ENCODE measurements at places on chromosomes 13 and 19. TPM values are rescaled to one million over a fixed set of nuclear protein-coding genes. Genes with fewer than 3 reads are reported as not detected.

Gene KISS1R
- 5.1 TPM for polyA plus RNA-seq

Gene ZNF471
- 0.46 TPM for polyA plus RNA-seq

Gene SGTA
- 130 TPM for polyA plus RNA-seq

Gene SPTBN4
- 3.0 TPM for polyA plus RNA-seq

Gene SIGLEC12
- polyA plus RNA-seq, result not detected

Gene RNF113B
- not detected for polyA plus RNA-seq

Gene TNNT1
- polyA plus RNA-seq, result 69.6 TPM

- no peaks in the 10 kb centered on the region for H3K4me1 ChIP-seq
- no peak for DNase-seq
- H3K4me3 ChIP-seq, result no peak overlapping the region
- H3K36me3 ChIP-seq, result no peaks in the 10 kb centered on the region
- no peaks in the 10 kb centered on the region for H3K27me3 ChIP-seq
Measured at GRCh38 chr13:86569119-86569518, 769.9 kb upstream of the SLITRK6 start.

GRCh38 chr19:616062-616700 is 17.2 kb downstream of the POLRMT start:
- no peak overlapping the region for H3K4me3 ChIP-seq
- peaks cover 45% of the 10 kb centered on the region for H3K36me3 ChIP-seq
- H3K27me3 ChIP-seq, result no peaks in the 10 kb centered on the region
- DNase-seq, result no peak
- no peaks in the 10 kb centered on the region for H3K4me1 ChIP-seq

- H3K27ac ChIP-seq, result no peak overlapping the region
- peaks cover 6% of the 10 kb centered on the region for H3K4me1 ChIP-seq
- peaks cover 57% of the 10 kb centered on the region for H3K36me3 ChIP-seq
- H3K4me3 ChIP-seq, result no peak overlapping the region
Measured at GRCh38 chr19:36103842-36104552, 6.9 kb upstream of the OVOL3 start.

- no peaks in the 10 kb centered on the region for H3K27me3 ChIP-seq
- H3K4me3 ChIP-seq, result no peak overlapping the region
- H3K4me1 ChIP-seq, result no peaks in the 10 kb centered on the region
- H3K27ac ChIP-seq, result no peak overlapping the region
- DNase-seq, result no peak
Measured at GRCh38 chr13:86839221-86839620, 832.0 kb upstream of the SLITRK5 start.

DNA sequence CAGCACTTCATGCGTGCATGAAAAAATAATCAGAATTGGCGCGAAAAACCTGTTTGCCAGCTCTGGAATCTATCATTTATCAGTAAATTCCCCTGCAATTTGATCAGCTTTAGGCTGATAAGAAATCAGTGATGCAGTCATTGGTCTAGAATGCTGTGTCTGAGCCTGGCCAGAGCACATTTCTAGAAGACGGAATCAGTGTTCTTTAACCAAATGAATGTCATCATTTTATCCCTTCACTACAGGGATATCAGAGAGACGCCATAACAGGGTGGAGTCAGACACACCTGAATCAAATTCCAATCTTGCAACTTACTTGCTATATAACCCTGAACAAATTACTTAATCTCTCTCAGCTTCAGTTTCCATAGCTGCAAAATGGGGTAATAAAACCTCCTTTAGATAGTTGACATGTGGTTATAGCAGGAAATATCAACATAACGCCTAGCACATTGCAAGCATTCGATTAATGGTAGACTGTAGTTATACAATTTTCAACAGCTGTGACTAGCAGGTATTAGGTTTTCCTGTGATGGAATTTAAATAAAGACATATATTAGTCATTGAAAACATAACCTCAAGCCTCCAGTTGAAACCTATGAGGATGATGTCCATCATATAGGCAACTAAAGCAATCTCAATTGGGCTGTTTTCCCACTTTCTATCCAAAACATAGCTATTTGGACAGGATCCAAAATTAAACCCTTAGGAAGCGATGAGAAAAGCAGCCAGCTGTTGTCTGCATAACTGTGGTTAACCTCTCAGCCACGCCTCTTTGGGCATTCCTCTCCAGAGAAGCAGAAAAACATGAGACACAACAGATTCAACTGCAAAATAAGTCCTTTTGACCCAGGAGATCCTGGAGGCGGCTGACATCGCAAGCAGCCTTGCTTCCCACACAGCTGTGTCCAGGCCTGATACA is 51.6 kb upstream of the UBL3 start:
- H3K4me3 ChIP-seq, result no peak overlapping the region
- H3K4me1 ChIP-seq, result no peaks in the 10 kb centered on the region
- no peaks in the 10 kb centered on the region for H3K36me3 ChIP-seq

DNA sequence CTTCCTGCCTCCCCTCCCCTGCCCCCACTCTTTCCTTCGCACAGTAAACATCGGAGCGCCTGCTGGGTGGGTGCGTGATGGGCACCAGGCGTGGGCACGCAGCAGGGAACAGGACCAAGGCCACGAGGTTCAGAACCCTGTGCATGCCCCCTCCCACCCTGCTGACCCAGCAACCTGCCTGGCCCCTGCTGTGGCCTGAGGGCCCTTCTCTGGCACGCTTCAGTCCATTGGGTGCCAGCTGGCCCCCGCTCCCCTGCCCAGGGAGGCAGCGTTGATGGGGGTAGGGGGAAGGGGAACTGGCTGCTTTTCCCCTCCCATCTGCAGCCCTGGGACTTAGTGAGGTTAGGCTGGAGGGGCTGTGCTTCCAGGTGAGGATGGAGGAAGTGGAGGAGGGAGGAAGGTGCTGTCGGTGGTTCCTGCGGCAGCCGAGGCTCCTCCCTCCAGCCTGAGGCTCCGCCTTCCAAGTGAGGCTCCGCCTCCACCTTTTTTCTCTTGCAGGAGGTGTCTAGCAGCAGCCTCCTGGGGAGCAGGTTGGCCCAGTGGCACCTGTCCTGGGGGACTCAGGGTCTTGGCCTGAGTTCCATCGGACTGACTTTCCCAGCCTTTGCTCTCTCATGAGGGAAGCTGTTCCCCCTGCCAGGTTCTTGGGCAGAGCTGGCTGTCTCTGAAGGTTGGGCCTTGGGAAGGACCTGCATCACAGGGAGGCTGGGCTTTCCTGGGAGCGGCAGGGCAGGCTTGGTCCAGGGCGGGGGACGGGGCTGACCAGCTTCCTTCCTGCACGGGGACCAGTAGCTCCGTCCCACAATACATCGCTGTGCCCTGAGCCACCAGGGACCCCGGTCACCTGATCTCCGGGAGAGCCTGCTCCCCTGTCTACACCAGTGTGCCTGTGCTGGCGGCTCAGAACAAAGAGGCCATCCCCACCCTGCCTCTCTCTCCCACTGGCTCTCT is 7.3 kb downstream of the PIAS4 start:
- no peaks in the 10 kb centered on the region for H3K4me1 ChIP-seq
- no peak overlapping the region for H3K27ac ChIP-seq
- H3K27me3 ChIP-seq, result no peaks in the 10 kb centered on the region

DNA sequence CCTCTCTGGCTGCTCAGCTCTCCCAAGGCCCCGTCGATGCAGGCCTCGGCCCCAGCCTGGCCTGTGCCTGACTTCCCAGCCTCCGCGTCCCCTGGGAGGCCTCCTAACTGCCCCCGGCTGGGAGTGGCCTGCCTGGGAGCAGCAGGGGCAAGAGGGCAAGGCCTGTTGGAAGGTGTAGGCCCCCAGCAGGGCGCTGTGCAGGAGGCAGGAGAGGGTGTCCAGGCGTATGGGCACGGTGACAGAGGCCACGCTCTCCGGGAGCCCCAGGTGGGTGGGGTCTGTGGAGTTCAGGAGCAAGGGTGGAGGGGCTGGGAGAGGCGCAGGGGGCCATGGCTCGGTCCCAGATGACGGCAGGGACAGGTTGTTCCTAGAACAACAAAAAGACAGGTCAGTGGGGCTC is 1.2 kb downstream of the C19orf84 start:
- H3K27ac ChIP-seq, result no peak overlapping the region
- DNase-seq, result no peak
- H3K4me1 ChIP-seq, result no peaks in the 10 kb centered on the region
- no peak overlapping the region for H3K4me3 ChIP-seq
- no peaks in the 10 kb centered on the region for H3K27me3 ChIP-seq

DNA sequence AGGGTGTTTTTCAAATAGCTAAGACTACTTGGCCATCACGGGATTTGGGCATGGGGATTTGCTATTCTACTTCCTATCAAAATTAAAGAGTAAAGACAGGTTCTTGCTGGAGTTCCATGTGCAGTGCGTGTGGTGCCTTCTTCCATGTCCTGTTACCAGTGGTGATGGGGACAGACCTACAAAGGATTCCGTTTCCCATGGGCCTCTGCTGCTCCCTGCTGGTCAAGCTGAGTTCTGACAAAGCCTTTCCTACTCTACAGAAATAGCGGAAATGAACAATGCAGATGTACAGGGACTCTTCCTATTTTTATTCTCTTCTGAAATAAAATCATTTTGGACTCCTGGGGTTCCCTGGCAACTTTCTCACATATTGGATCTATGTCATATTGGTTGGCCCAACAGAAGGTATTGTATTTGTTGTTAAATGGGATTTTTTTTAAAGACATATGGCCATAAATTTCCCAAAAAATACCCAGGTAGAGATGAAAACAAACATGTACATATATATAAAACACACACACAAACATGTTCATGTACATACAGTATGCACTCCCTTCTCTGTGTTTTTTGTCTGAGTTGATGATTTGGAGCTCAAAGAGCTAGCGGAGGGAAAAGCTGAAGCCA is 90.5 kb upstream of the SLC15A1 start:
- no peaks in the 10 kb centered on the region for H3K27me3 ChIP-seq
- DNase-seq, result peak; percentile 87
- H3K27ac ChIP-seq, result no peak overlapping the region
- no peaks in the 10 kb centered on the region for H3K36me3 ChIP-seq
- H3K4me1 ChIP-seq, result no peaks in the 10 kb centered on the region

- DNase-seq, result no peak
- no peaks in the 10 kb centered on the region for H3K4me1 ChIP-seq
- no peak overlapping the region for H3K27ac ChIP-seq
- no peaks in the 10 kb centered on the region for H3K36me3 ChIP-seq
- H3K4me3 ChIP-seq, result no peak overlapping the region
Measured at GRCh38 chr19:16261584-16262368, 62.9 kb upstream of the KLF2 start.

DNA sequence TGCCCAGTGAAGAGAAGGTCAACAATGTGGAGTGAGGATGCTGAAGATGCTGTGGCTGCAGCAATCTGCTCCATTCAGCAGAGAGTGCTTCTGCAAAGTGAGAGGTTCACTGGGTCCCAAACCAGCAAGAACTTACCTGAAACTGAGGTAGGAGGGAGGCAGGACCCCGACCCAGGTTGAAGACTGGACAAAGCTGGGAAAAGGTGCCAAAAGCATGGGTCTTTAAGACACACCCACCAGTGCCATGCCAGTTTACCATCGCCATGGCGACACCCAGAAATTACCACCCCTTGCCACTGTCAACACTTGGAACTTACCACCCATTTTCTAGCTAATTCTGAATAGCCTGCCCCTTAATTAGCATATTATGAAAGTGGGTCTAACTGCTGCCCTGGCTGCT is 70.7 kb downstream of the RGCC start:
- H3K4me1 ChIP-seq, result no peaks in the 10 kb centered on the region
- no peak for DNase-seq
- no peaks in the 10 kb centered on the region for H3K36me3 ChIP-seq
- no peak overlapping the region for H3K27ac ChIP-seq
- H3K27me3 ChIP-seq, result no peaks in the 10 kb centered on the region

DNA sequence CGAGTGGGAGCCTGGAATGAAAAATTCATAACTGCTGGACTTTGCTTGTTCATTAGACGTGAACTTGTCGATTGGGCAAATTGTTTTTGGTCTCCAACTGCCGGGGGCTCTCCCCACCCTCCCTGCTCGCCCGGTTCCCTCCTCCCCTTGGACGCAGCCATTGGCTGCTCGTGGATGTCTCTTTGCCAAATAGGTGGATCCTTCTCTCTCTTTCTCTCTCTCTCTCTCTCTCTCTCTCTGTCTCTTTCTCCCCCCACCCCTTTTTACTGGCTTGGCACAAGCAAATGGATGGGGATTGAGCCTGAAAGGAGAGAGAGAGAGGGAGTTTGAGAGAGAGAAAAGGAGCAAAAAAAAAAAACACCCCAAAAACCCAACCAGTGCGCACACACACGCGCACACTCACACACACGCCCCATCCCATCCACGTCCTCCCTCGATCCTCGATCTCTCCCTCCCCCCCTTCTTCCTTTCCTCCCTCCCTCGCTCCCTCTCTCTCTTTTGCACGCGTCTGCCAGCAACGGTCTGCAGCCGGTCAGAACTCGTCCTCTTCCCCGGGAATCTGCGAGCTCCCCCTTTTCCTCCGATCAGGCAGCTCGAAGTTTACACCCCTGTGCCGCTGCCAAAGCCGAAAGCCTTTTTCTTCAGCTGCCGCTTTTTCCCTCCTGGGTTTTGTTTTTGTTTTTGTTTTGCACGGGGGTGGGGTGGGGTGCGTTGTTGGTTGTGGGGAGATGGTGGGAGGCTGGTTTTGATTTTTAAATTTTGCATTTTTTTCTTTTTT is 27.8 kb downstream of the NFIX start:
- no peak for DNase-seq
- peaks cover 2% of the 10 kb centered on the region for H3K36me3 ChIP-seq
- H3K27me3 ChIP-seq, result peaks cover 98% of the 10 kb centered on the region
- peaks cover 11% of the 10 kb centered on the region for H3K4me1 ChIP-seq
- peak overlapping the region; percentile 46 for H3K4me3 ChIP-seq

DNA sequence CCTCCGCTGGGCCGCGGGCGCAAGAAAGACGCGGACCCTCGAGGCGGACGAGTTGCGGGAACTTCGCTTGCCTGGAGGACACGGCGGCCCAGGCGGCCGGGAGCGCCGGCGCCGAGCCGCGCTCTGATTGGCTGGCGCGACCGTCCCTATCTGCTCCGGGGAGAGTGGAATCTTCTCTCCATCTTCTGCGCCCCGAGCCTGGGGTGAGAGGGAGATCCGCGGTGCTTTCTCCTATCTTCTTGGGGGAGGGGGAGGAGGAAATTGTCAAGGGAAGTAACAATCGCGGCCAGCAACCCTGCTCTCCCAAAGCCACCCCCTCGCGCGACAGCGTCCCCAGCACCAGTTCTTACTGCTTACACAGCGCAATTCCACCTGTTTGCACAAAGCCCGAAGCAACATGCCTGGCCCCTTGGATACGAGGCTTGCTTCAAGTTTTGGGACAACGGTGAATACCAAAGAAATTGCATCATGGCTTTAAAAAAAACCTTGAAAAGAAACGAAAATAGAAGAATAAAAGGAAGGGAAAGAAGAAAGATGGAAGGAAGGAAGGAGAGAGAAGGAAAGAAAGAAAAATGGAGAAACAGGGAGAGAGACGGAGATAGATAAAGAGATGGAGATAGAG is 4.8 kb downstream of the SOX21 start:
- DNase-seq, result no peak
- H3K4me3 ChIP-seq, result peak overlapping the region; percentile 78
- H3K27me3 ChIP-seq, result peaks cover 56% of the 10 kb centered on the region
- no peaks in the 10 kb centered on the region for H3K36me3 ChIP-seq
- H3K27ac ChIP-seq, result no peak overlapping the region
- H3K4me1 ChIP-seq, result peaks cover 14% of the 10 kb centered on the region

All from H1 (cell line).